ENCODE measurements at places on chromosomes 7 and 10. TPM values are rescaled to one million over a fixed set of nuclear protein-coding genes. Genes with fewer than 3 reads are reported as not detected.
A peak's percentile ranks its signal among the peaks of the same experiment; 100 is the strongest.

Gene TMEM196
- 0.79 TPM for polyA plus RNA-seq

GRCh38 chr7:104096683-104097082 lies 107.2 kb upstream of the RELN start:
- no peak for DNase-seq

DNA sequence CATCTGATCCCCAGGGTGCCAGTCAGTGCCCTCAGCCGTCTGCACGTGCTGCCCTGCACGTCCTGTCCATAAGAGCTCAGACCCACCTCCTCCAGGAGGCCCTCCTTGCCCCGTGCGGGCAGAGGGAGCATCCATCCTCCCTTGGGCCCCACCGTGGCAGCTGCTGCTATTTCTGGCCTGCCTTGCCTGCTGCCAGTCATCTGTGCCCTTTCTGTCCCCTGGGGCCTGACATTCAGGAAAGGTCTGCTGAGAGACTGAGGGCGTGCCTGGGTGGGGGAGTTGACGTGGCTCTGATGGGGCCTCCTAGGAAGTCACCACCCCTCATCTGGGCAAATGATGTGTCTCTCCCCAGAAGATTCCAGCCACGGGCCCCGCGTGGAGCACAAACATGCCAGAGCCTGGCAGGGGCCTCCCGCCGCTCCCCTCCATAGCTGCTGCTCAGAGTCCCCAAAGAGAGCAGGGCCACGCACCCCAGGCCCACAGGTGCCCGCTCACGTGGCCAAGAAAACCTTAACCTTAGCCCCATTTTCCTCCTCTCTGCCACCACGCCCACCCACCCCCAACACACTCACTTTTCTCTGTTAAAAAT lies 21.8 kb downstream of the DPYSL4 start:
- DNase-seq: no peak

GRCh38 chr10:4066581-4067390 lies 281.8 kb upstream of the KLF6 start:
- DNase-seq: peak; percentile 79

DNA sequence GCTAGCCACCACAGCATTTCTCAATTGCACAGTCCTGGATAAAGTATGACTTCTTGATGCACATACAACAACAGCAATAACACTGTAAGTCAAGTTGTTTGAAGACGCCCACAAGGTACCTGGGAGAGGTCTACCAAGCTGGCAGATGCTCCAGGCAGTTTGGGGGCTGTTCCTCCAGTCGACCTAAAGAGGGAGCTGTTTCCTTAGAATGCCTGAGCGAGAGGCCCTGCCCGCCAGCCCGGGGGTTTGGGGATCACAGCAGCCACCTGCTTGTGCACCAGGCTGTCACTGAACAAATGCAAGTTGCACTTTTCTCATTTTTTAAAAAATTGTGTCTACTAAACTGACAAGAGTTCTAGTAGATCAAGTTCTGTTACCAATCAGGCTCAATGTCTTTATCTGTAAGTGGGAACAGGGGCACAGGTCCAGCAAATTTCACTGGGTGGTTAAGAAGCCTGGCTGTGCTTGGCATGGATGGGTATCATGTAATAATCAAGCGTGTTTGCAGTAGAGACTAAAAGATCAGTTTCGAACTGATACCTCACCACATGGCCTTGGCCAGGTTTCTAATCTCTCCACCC lies 193.8 kb upstream of the ADO start:
- DNase-seq: peak; percentile 11

DNA sequence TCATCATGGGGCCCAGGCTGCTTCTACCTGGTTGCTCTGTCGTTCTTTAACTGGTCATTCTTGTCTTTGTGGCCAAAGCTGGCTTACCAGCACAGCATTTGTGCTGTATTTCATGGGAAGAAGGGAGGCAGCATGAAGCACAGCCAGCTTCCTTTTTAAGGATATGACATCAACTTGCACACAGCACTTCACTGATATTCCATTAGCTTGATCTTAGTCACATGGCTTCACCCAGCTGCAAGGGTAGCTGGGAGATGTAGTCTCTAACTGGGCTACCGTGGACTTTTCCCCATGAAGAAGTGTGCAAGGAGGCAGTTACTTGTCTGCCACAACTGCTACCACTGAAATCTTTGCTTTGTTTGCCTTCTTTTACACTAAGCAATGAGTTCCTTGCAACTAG lies 525.2 kb downstream of the LRMDA start:
- DNase-seq: no peak

Measured in large intestine (tissue), 12 donors.